ENCODE measurements at places on chromosomes 1 and 21.

- DNase-seq = no peak
These were observed 49.4 kb downstream of the ILDR2 start for GRCh38 chr1:166925810-166926478.

- DNase-seq = no peak
These were observed 52.4 kb downstream of the HNRNPR start for GRCh38 chr1:23291706-23292105.

DNA sequence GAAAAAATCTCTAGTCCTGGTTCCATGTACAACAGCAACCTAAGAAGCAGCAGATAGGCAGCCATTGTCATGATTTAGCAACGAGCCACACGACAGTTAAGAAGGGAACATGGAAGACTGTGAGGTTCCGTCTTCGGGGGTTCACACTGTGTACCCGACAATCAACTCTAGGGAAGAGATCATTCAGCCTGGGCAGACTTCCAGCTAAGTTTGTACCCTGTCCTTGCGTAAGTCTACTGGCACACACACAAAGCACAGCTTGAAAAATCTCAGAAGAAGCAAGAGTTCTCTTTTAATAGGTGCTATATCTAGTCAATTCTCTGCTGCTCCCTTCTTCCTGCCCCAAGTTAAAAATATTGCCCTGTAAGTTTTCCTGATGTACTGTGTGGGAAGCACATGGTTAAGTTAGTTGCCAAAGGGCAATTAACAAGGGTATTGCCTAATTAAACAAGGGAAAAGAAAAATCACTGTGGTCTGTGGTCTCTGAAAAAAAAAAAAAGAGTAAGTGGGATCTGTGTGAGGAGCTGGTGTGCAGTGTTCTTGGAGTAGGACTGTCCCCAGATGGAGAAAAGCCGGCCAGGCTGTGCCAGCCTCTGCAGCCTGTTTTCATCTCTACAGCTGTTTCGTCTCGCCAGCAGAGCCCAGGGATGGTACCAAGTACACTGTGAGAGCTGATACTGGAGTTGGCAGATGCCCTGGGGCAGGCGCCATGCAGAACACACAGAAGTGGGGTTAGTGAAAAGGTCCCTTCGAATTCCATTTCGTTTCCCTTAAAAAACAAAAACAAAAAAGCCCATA is 6.4 kb upstream of the MYBPHL start:
- no peak for DNase-seq

GRCh38 chr1:223403184-223403815 is 10.1 kb downstream of the CCDC185 start:
- DNase-seq = no peak

DNA sequence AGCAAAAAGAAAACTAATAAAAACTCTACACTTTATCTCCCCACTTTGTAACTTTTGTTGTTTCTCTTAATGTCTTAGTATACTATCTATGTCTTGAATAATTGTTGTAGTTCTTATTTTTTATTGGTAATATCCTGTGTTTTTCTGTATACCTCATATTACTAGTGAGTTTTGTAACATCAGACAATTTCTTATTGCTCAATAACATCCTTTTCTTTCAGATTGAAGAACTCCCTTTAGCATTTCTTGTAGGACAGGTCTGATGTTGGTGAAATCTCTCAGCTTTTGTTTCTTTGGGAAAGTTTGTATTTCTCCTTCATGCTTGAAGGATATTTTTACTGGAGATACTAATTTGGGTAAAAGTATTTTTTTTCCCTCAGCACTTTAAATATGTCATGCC is 79.8 kb upstream of the LRRC8B start:
- no peak for DNase-seq

DNA sequence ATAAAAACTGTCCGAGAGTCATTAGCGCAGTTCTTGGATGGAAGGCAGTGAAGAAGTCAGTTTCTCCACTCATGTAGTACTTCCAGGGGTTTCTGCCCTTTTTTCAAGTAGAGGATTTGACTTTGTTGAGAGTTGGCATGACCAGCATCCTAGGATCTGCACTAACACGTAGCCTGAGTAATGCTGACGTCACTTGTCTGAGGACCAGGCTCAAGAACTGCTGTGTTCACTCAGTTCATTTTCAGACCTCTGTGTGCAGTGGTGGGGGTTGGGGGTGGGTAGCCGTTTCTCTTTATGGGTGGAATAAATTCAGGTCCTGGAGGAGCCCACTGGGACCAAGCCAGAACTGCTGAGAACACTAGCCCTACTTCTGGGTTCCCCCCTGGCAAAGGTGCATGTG is 53.3 kb downstream of the MRPS6 start:
- DNase-seq = no peak

DNA sequence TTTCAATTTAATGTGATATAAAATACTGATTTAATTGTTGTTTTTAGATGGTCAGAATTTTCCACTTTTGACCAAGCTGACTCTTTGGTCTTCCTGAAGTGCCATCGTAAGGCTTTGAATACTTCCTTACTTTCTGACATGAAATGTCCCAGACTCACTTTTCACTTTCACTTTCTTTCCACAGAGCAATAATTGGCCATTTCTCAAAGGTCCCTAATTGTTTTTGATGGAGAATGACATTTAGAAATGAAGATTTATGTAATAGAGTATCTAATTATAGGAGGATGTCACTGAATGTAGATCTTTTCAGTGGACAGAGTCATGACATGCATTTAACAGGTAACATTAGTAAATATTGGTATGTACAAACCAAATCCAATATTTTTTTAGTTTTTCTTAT is 1141.6 kb downstream of the KCNT2 start:
- no peak for DNase-seq

- DNase-seq = no peak
These were observed 60.3 kb downstream of the FAAP20 start for GRCh38 chr1:2134266-2134620.

DNA sequence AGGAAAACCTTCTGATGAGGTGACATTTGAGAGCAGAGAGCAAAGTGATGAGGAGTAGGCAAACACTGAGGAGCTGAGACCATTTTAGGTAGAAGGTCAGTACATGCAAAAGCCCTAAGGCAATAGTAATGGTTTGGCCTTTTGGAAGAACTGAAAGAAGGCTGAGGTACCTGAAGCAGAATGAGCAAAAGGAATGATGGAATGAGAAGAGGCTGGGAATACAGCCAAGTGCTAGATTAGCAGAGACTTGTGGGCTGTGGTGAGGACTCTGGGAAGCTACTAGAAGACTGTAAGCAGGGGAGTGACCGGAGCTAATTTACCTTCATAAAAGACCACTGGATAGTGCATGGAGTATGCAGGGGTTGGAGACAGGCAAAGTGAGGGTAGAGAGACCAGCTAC is 77.9 kb downstream of the GFI1 start:
- no peak for DNase-seq

GRCh38 chr1:198713081-198713480 is 74.2 kb downstream of the PTPRC start:
- DNase-seq = no peak

- no peak for DNase-seq
These were observed 28.6 kb upstream of the PLCH2 start for GRCh38 chr1:2447276-2448097.
